Cardiac fibroblast (primary cell): ENCODE measurements at places on chromosomes 6 and 20.
A peak's percentile ranks its signal among the peaks of the same experiment; 100 is the strongest.

DNA sequence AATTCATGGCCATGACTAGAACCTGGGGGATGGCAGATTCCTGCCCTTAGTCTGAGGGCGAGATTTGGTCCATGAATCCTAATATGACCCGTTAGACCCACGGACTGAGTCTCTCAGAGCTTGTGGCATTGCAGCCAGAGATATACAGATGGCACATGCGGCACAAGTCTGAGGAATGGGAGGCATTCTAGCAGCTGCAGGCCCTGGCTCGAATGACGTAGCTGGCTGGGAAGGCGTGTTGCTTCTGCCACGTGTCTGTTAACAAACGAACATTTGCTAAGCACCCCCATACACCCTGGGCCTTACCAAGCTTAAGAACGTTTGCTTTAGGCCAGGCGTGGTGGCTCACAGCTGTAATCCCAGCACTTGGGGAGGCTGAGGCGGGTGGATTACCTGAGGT is 68.0 kb downstream of the CD164 start:
- no peak for DNase-seq

- peak; percentile 93 for DNase-seq
Measured at GRCh38 chr6:28383235-28384142, 16.1 kb downstream of the ZSCAN12 start.

DNA sequence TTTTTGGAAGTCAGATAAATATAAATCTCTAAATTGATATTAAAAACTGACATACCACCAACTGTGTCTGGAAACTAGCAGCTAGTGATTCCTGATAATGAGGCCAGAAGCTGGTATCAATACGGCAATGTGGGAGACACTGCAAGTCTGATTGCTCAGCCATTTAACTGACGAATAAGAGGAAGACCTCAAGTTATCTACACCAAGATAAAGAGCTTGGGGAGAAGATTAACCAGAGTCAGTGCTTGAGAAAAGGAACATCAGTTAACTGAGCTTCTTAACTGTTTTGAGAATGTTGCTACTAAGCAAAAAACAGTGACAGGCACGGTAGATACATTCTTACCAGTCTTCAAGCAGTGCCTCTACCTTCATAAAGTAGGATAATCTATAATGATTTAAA is 140.4 kb upstream of the TENT5A start:
- DNase-seq, result no peak

GRCh38 chr6:78502386-78502887 is 364.9 kb upstream of the IRAK1BP1 start:
- DNase-seq, result no peak

DNA sequence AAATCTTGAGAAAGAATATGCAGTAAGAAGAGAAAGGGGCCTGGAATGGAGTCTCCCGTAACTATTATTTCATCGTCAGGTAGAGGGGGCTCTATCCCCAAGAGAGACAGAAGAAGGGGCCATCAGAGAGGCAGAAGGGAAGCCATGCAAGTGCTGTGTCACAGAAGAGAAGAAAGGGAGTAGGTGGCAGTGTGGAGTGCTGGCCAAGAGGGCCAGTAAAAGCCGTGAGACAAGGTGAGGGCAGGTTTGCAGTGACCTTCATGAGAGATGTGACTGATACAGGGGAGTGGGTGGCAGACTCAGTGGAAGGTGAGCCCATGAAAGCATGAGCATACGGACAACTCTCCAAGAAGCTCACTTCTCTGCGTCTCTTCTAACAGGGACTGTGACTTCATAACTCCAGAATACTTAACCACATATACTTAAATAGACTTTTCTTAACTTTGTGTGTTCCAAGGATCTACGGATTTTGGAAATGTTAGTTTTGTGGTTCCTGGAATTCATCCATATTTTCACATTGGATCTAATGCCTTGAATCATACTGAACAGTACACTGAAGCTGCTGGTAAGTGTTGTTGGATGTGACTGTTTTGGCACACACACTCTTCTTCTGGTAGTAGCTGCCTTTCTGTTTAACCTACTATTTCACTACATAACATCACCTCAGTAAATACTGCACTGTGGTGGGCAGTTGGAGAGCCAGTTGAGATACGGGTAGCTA is 15.6 kb downstream of the PM20D2 start:
- no peak for DNase-seq

DNA sequence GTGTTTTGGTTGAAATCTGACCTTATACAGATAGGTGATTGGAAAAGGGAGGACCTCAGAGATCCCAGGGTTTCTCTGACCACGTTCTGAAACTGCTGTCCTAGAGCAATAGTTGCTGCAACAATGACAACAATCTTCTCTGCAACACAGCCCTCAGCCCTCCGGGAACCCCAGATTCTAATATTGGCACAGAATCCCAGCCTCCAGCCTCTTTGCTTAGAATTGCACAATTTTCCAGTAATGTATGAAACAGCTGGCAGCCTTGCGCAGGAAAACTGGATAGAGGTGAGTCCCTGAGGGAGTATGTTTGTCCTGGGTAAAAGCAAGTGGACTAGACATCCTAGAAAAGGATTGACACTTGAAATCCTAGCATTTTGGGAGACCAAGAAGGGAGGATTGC is 30.4 kb upstream of the PNRC1 start:
- peak; percentile 95 for DNase-seq

- no peak for DNase-seq
Measured at GRCh38 chr6:148169706-148170105, 172.9 kb upstream of the SASH1 start.

DNA sequence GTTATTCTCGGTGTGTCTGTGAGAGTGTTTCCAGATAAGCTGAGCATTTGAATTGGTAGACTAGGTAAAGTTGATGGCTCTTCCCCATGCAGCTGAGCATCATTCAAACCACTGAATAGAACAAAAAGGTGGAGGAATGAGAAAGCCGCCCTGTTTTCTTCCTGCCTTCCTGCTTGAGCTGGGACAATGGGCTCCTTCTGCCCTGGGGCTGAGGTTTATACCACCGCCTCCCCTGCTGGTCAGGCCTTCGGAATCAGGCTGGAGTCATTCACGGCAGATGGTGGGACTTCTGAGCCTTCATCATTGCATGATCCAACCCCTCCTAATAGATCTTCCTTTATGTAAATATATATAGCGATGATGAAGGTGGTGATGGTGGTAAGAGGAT is 124.9 kb downstream of the ANKRD60 start:
- no peak for DNase-seq

DNA sequence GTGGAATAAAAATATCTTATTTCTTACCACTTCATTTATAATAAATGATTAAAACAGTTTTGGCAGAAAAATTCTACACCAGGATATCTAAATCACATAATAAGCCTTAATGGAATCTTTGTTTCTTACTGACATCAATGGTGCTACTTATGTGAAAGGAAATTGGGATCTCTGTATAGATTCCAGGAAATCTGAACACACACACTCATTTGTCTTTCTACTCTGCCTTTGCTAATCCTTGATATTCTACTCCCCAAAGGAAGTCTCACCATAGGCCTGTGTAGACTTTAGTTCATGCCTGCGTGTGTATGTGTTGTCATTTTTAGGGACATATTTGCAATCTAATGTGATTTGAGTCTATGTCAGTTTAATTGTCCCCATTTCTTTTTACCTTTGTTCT is 7.9 kb downstream of the ADGRB3 start:
- no peak for DNase-seq

DNA sequence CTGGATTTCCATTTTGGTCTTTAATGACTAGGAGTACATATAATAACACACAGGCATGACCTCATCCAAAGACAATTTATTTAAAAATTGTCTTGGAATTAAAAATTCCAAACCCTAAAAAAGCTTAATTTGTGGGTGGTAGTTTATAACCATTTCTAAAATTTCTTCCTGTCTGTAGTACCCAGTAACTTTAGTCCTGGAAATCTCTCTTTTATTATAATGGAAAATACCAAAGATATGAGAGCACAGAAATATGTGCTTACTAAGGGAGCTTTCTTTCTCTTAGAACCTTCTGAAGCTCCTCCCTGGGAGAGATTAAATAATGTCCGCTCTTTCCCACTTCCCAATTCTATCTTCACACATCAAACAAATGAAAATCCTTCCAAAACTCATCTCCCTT is 70.5 kb upstream of the PRL start:
- DNase-seq, result no peak

- no peak for DNase-seq
Measured at GRCh38 chr6:149400050-149400449, at the start of gene SUMO4. TSS of gene SUMO4 (plus strand) at chr6:149400262. CDS start at chr6:149400392, 130 bp downstream.

GRCh38 chr20:13142143-13142542 is 78.9 kb upstream of the ISM1 start:
- no peak for DNase-seq

DNA sequence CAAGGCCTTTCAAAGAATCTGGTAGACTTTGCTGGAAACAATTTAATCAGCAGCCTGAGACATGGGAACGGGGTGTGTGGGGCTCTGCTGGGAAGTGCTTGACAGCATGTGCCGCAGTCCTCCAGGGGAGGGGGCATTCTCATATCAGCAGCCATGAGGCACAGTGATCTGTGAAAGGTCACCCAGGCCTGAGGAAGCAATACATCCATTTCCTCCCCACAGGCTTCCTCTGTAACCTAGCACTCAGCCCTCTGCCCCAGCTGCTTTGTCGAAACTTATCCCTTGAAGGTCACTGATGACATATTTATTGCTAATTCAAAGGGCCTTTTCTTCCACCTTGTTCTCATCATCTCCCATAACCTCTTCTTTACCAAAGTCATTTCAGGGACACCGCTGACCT is 103.3 kb downstream of the TNFAIP3 start:
- no peak for DNase-seq

GRCh38 chr6:25138233-25138933 is 140.8 kb upstream of the CARMIL1 start:
- DNase-seq, result peak; percentile 90

- no peak for DNase-seq
Measured at GRCh38 chr6:133551436-133551835, 310.3 kb downstream of the EYA4 start.

DNA sequence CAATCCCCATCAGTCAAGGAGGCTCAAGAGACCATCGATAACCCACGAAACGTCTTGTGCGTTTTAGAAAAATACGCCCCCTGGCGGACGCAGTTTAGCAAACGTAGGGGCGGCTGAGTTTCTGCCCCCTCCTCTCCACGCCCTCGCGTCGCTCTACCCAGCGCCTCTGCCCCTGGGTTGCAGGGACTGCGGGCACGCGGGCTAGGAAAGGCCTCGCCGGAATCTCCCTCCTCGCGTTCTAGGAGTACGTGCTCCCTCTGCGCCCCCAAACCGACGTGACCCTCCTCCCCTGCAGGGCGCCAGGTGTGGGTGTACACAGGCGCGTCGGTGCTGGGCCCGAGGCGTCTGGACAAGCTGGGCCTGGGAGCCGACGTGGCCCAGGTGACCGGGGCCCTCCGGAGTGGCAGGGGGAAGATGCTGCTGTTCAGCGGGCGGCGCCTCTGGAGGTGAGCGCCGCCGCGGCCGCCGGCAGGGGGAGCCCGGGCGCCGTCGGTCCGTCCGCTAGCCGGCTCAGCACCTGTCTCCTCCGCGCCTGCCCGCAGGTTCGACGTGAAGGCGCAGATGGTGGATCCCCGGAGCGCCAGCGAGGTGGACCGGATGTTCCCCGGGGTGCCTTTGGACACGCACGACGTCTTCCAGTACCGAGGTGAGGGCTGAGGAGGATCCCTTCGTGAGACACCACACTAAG is 5.3 kb downstream of the MMP9 start:
- DNase-seq, result peak; percentile 41

- peak; percentile 12 for DNase-seq
Measured at GRCh38 chr6:54716877-54717276, 129.7 kb upstream of the FAM83B start.

DNA sequence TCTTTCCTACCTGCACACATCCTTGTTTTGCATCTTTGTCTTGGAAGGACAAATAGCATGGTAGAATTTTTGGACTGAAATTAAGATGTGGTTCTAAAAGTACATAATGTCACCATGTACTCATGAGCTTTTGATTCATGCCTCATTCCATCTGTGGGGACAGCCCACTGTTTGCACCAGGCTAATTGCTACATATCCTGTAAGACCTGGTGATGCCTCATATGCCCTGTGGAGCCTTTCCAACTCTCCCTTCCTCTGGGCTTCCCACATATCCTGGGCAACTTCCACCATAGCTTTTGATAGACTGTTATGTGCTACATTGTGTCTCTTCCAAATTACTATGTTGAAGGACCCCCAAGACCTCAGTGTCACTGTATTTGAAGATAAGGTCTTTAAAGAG is 213.6 kb upstream of the PREP start:
- peak; percentile 84 for DNase-seq

- DNase-seq, result no peak
Measured at GRCh38 chr20:1214838-1215261, 11.0 kb upstream of the RAD21L1 start.

DNA sequence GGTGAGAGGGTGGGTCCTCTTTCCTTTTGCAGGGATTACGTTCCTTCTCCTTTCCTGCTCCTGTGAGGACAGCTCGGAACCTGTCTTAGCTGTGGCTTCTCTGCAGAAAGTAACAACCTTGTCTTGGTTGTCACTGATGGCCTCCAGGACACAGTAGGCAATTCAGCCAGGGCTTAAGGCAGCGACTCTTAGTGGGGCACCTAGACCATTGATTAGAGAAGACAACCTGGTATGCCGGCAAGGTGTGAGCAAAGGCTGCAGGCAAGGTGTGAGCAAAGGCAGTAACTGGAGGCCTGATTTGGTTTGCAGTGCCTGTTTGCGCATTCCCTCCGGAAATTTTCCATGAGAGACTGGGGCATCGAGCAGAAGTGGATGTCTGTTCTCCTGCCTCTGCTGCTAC is 37.6 kb downstream of the DYNLT1 start:
- DNase-seq, result no peak

GRCh38 chr6:107750176-107750797 is 73.8 kb downstream of the SCML4 start:
- no peak for DNase-seq

GRCh38 chr6:6916598-6916997 is 191.2 kb upstream of the RREB1 start:
- DNase-seq, result no peak

DNA sequence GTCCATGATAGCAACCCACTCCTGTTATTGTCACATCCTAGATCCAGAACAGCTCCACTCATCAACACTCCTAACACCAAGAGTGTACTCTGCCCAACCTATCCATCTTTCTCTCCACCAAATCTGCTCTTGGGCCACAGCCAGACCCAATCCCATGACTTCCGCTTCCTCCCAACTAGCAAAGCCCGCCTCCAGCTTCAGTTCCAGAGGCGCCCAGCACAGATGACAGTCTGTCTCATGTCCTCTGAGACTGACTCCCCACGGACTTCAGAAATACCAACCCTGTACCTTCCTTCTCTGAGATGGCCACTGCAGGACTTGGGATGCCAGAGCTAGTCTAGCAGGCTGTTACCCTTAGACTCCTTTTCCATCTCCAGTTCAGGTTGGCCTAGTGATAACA is 48.6 kb downstream of the DTNBP1 start:
- no peak for DNase-seq

GRCh38 chr20:39799366-39799965 is 837.3 kb downstream of the DHX35 start:
- no peak for DNase-seq

DNA sequence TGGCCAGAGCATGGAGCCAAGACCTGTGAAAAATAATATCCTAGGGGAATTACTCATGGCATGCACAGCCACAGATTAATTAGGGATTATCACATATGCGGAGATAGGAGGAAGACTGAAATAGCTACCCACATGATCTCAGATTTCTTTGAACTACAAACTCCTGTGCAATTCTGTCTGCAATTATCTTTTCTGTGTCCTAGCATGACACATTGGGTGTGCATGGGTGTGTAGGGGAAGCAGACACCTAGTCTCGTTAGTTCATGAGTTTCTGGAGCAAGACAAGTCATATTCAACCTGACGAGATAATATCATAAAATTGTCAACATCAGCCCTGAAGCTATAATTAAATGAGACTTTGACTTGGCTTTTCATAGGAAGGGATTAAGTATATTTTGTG is 3.6 kb upstream of the SLC17A4 start:
- no peak for DNase-seq
